ENCODE measurements at places on chromosomes 2 and 18.

GRCh38 chr2:74497777-74498499 lies 1.5 kb downstream of the LBX2 start:
- peak; percentile 14 for DNase-seq

DNA sequence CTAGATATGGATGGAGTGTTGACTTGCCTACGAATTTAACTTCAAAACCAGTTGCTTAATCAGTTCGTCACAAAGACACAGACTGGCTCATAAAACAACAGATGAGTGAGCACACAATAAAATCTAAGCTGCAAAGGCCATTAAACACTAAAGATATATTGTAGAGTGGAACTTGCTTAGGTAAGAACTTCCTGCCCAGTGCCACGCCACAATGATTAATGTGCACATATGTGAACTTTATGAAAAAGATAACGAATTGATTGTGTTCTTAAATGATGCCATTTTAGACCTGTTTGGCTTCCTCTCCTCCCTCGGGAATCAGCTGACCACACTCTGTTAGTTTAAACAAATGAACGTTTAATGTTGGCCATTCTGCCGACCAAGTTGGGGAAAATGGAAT lies 2031.3 kb upstream of the CELF4 start:
- no peak for DNase-seq

GRCh38 chr2:16958266-16958665 lies 292.6 kb upstream of the CYRIA start:
- no peak for DNase-seq

DNA sequence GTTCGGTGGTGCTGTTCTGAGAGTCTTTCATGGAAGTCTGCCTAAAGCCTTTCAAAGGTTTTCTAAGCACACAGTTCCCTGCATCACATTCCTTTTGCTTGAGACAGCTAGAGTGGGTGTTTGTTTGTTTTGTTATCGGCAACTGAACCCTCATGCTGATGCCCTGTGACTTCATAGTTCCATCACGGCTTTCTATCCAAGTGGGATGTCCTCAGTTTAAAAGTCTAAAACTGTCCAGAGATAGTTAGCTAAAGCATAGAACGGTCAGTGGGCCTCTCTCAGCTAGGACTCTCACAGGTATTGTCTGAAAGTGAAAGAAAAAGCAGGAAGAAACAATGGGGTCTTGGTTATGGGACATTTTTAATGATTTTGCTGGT lies 337.3 kb downstream of the OSR1 start:
- DNase-seq = peak; percentile 87

DNA sequence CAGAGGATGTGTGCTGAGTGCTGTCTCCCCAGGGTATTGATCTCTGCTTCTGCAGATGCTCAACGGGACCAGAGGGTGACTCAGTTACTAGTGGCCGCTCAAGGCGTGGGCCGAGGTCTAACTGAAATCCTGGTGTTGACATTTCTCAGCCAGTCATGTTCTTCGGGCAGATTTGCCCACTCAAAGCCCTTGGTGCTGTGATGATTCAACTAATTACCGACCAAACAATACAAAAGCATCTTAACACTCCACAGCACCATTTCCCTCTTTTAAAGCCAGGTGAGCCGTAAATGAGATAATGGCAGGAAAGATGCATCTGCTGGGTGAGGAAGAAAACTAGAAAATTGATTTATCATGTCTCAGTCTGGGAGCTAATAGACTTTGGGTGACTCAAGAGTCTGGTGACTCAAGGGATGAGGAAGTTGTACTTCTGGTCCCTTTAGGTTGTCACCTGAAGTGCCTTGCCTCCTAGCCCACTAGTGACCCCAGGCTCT lies 32.7 kb upstream of the PRLH start:
- peak; percentile 81 for DNase-seq

GRCh38 chr2:164617466-164617865 lies 3.8 kb downstream of the GRB14 start:
- peak; percentile 71 for DNase-seq

DNA sequence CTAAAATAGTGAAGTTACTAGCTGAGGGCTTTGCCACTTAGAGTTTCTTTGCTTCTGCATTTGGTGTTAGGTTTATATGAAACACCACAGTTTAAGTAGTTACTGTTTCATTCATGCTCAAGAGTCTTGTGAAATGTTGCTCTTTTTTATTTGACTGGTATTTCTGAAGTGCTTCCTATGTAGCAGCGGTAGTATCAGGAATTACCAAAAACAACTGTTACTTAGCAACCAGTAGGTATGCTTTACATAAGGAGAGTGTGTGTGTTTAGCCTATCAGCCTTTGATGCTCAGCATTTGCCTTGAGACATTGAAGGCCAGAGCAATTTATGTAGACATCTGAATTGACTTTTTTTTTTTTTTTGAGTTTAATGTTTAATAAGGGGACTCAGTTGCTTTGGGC lies 3.6 kb downstream of the DIS3L2 start:
- DNase-seq = no peak

DNA sequence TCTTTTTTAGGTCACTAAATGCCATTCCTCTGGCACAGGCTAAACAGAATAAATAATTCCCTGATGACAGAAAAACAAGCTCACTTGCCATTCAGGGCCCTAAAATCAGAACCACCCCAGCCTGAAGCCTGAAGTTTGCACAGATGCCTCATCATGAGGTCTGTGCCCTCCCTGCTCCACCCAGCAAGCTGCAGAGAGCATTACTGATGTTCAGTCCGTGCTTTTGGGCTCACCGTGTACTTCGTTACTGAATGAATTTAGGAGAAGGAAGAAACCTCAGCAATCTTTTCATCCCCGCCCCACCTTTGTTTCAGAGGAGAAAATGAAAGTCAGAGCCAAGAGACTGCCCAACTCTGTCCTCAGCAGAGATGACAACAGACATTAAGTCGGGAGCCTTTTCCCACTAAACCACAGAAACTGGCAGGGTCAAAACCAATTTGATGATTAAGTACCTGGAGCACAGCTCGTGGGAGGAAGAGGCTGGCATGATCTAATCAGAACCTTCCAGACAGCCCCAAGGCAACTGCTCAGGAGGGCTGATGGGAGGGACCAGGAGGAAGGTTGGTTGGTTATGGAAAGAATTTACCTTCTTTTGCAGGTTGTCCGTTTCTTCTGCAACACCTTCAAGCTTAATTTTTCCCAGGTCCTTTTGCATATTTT lies 122.7 kb downstream of the LAMA1 start:
- no peak for DNase-seq

DNA sequence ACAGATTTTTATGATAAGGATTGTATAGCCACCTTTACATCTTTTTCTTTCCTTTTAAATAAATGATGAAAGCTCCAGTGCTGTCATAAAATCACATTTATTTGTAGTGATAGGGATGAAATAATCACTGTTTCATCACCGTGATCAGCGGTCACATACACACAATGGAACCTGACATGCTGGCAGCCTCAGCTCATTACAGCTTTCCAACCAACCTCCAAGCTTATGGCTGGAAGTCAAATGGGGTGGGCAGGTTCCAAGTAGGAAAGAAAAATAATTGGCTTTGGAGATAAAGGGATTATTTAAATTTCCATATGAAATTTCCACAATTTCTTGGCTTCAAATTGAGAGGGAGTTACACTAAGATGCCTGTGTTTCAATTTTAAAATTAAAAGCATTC lies 251.3 kb downstream of the PLCL1 start:
- no peak for DNase-seq
